ENCODE measurements at places on chromosomes 2 and 18. TPM values are rescaled to one million over a fixed set of nuclear protein-coding genes. Genes with fewer than 3 reads are reported as not detected.

SPATA3 gene
- not detected for total RNA-seq

DNA sequence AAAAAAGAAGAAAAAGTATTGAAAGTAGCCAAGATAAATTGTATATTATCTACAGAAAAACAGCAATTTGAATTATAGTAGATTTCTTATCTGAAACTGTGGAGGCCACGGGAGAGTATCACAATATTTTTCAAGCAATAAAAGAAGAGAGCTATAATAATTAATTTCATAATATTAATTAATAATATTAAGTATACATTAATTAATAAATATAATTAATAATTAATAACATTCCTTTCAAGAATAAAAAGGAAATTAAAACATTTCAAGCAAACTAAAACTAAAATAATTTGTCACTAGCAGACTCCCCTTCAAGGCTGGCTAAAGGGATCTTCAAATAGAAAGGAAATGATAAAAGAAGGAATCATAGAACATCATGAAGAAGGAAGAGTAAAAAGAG is 372.7 kb upstream of the KYNU start:
- no peak for DNase-seq
- no peaks in the 10 kb centered on the region for H3K36me3 ChIP-seq
- H3K4me1 ChIP-seq, result no peaks in the 10 kb centered on the region
- H3K27ac ChIP-seq, result no peak overlapping the region
- H3K4me3 ChIP-seq, result no peak overlapping the region

GRCh38 chr18:58545338-58546296 is 83.3 kb downstream of the ALPK2 start:
- peaks cover 13% of the 10 kb centered on the region for H3K27me3 ChIP-seq
- peak overlapping the region; percentile 29 for H3K4me3 ChIP-seq
- H3K4me1 ChIP-seq, result peaks cover 53% of the 10 kb centered on the region
- H3K36me3 ChIP-seq, result no peaks in the 10 kb centered on the region
- peak overlapping the region; percentile 66 for H3K27ac ChIP-seq

- no peaks in the 10 kb centered on the region for H3K27me3 ChIP-seq
- no peak overlapping the region for H3K27ac ChIP-seq
- no peak overlapping the region for H3K4me3 ChIP-seq
- DNase-seq, result no peak
Measured at GRCh38 chr18:6648581-6648980, 80.9 kb upstream of the ARHGAP28 start.

DNA sequence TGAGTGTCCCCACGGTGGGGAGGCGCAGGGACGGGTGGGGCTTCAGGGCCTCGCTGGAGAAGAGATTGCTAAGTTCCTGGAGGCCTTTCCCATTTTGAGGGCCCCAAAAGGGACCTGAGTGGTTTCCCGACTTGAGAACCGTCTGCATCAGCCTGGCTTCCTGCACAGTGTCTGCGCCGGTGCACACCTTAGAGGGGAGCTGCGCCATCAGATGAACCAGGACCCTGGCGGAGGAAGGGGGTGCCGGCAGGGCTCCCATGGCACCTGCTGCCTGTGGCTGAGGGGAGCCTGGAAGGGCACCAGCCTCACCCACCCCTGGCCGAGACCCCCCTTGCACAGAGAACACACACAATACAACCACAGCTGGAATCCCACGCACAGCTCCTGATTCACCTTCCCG is 465.1 kb upstream of the MYT1L start:
- no peak for DNase-seq
- no peaks in the 10 kb centered on the region for H3K36me3 ChIP-seq
- no peak overlapping the region for H3K4me3 ChIP-seq
- H3K27me3 ChIP-seq, result no peaks in the 10 kb centered on the region
- no peaks in the 10 kb centered on the region for H3K4me1 ChIP-seq
- H3K27ac ChIP-seq, result no peak overlapping the region

DNA sequence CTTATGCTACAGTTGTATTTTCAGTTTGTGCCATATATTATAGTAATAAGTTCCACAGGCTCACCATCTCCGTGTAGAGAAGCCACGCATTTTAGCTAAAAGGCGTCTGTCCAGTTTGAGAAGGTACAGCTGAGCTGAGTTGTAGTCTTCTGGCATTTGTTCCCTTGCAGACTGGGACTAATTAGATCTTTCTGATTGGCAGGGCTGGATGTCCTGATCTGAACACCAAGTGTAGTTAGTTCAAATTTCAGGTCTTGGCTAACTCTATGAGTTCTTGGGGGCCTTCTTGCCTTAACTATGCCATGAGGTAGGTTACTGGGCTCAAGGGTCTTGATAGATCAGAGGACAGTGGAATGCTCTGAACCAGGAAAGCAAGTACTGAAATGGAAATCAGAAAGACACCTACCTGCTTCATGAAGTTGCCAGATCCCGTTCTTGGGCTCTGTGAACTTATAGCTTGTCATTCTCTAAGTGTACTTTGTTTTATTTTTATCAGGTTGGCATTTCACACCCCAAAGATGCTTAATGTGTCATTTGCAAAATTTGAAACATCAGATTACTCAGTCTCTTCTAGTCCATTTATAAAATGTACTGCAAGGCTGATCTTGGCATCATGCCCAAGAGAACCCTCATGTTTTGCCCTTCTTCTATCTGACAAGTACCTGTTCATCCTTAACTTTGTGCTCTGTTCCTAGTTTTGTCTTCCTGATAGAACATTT is 93.7 kb downstream of the PLCL1 start:
- DNase-seq, result no peak
- H3K27ac ChIP-seq, result no peak overlapping the region
- H3K27me3 ChIP-seq, result peaks cover 29% of the 10 kb centered on the region

GRCh38 chr2:6336752-6337471 is 528.8 kb downstream of the CMPK2 start:
- no peaks in the 10 kb centered on the region for H3K4me1 ChIP-seq
- H3K27ac ChIP-seq, result no peak overlapping the region
- no peaks in the 10 kb centered on the region for H3K27me3 ChIP-seq
- H3K36me3 ChIP-seq, result no peaks in the 10 kb centered on the region

- H3K4me1 ChIP-seq, result no peaks in the 10 kb centered on the region
- H3K27me3 ChIP-seq, result no peaks in the 10 kb centered on the region
- no peak overlapping the region for H3K27ac ChIP-seq
- peaks cover 5% of the 10 kb centered on the region for H3K36me3 ChIP-seq
- no peak for DNase-seq
Measured at GRCh38 chr18:56973487-56973886, 173.4 kb upstream of the BOD1L2 start.

DNA sequence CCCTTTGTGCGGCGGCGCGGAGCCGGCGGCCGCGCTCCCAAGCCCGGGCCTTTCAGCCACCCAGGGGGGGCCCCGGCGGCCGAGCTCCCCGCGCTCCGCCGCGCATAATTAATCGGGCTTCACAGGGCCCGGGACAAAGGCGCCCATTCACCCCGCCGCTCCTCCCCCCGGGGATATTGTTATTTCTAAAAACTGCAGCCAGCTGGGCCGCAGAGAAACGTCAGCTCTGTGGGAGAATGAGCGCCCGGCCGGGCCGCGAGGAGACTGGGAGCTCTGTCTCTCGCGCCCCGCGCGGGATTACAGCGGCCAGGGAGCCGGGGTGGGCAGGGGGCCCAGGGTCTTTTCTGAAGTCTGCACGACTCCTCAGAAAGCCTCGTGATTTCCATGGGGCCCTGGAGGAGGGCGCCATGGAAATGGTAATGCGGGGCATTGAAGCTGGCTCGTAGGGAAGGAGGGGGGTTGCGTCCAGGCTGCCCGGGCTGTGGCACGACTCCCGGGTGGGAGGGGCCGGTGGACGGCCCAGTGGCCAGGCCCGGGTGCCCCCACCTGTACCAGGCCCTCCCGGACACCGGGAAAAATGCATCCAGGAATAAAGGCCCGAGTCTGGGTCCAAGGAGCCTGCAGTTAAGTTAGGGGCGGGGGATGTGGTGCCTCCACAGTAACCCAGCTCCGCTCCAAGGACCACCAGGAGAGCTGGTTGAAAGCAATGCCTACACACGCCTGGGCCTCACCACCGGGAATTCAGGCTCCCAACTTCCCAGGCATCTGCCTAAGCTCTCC is 125.3 kb downstream of the ZFP36L2 start:
- no peaks in the 10 kb centered on the region for H3K4me1 ChIP-seq
- DNase-seq, result no peak
- H3K27ac ChIP-seq, result no peak overlapping the region
- peaks cover 5% of the 10 kb centered on the region for H3K27me3 ChIP-seq
- H3K4me3 ChIP-seq, result no peak overlapping the region
- peaks cover 26% of the 10 kb centered on the region for H3K36me3 ChIP-seq

DNA sequence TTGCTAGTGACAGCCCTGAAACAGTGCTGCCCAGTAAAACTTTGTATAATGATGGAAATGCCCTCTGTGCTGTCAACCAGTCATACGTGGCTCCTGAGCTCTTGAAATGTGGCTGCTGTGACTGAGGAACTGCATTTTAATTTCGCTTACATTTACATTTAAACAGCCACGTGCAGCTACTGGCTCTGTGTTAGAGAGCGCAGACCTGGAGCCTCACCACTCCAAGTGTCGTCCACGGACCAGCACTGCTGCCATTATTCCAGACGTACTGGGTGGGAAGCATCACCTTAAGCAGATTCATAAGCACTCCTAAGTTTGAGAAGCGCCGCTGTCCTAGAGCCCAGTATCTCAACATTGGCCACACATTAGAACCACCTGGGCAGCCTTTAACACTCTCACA is 77.0 kb upstream of the MGAT4A start:
- peaks cover 14% of the 10 kb centered on the region for H3K4me1 ChIP-seq
- no peaks in the 10 kb centered on the region for H3K36me3 ChIP-seq
- no peak overlapping the region for H3K27ac ChIP-seq
- DNase-seq, result no peak
- peaks cover 15% of the 10 kb centered on the region for H3K27me3 ChIP-seq

DNA sequence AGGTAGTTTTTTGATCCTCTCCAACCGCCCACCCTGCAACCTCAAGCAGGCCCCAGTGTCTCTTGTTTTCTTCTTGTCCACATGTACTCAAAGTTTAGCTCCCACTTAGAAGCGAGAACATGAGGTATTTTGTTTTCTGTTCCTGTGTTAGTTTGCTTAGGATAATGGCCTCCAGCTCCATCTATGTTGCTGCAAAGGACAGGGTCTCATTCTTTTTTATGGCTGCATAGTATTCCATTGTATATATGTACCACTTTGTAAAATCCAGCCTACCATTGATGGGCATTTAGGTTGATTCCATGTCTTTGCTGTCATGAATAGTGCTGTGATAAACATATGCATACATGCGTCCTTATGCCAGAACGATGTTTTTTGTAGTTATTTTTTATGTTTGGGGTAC is 2.5 kb downstream of the CRYGC start:
- peaks cover 2% of the 10 kb centered on the region for H3K4me1 ChIP-seq
- H3K36me3 ChIP-seq, result no peaks in the 10 kb centered on the region
- H3K4me3 ChIP-seq, result no peak overlapping the region
- H3K27ac ChIP-seq, result no peak overlapping the region
- H3K27me3 ChIP-seq, result peaks cover 33% of the 10 kb centered on the region

- peaks cover 3% of the 10 kb centered on the region for H3K4me1 ChIP-seq
- no peak overlapping the region for H3K27ac ChIP-seq
- no peaks in the 10 kb centered on the region for H3K27me3 ChIP-seq
- no peak for DNase-seq
Measured at GRCh38 chr2:9440058-9440727, 16.7 kb downstream of the CPSF3 start.

DNA sequence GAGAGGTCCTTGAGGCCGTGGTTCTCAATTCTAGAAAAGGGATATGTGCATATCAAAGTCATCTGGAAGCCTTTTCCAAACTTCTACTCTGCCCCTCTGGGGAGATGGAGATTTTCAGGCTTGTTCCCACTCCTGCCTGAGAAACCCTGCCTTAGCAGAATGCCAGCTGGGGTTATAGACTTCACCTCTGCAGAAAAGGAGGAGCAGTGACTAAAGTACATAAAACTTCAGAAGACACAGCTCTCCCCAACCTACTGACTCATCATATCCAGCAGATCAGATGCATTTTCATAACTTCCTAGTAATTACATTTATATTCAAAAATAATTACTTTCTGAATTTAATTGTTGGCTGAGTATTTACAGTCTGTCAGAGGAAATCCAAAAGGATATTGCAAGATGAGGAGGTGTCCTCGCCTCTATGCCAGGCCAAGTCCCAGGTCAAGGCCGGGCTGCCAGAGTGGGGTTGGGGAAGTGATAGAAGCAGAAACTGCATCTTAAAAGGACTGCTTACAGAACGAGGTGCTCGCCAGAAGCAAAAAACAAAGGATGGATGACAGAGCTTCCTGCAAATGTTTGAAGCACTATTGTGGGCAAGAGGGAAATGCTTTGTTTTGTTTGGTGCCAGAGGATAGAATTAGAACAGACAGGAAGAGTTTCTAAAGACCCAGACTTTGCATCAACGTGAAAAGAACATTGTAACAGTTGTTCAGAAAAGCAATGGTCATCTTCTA is 75.6 kb upstream of the APCDD1 start:
- peak; percentile 42 for DNase-seq
- no peak overlapping the region for H3K4me3 ChIP-seq
- H3K4me1 ChIP-seq, result peaks cover 2% of the 10 kb centered on the region
- H3K27ac ChIP-seq, result no peak overlapping the region

DNA sequence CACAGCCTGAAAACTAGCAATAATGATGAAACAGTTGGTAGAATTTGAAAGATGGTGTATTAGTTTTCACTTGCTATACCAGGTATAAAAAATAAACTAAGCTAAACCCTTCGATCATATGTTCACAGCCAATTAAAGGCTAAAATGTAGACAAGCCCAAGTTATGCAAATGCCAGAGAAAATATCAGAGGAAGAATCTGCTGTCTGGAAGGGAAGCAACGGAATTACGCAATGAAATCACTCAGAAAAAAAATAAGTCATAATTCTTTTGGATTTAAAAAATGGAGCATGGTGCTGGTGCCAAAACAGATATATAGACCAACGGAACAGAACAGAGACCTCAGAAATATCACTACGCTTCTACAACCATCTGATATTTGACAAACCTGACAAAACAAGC is 108.3 kb downstream of the ARL4C start:
- no peaks in the 10 kb centered on the region for H3K27me3 ChIP-seq
- H3K36me3 ChIP-seq, result peaks cover 5% of the 10 kb centered on the region
- H3K4me1 ChIP-seq, result peaks cover 27% of the 10 kb centered on the region
- no peak for DNase-seq

GRCh38 chr2:206611191-206611590 is 31.1 kb upstream of the FAM237A start:
- H3K36me3 ChIP-seq, result no peaks in the 10 kb centered on the region
- H3K27me3 ChIP-seq, result peaks cover 2% of the 10 kb centered on the region
- peaks cover 2% of the 10 kb centered on the region for H3K4me1 ChIP-seq
- H3K4me3 ChIP-seq, result no peak overlapping the region
- no peak for DNase-seq
